ENCODE measurements at places on chromosomes 6 and 20.

DNA sequence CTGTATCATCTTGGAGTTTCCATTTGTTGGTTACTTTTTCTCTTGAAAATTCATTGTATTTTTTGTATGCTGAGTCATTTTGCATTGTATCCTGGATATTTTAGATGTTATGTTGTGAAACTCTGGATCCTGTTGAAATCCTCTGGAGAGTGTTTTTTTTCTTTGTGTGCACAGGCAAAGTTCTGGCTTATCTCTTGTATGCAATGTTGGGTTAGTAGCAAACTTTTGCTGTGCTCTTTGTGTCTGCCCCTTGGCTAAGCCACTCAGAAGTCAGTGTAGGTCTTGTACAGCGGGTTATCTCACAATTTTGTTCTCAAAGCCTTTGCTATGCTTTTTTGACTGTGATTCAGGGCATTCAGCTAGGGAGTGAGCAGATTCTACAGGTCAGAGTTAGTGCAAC, 29.1 kb upstream of the LMBRD1 start:
- DNase-seq = no peak

DNA sequence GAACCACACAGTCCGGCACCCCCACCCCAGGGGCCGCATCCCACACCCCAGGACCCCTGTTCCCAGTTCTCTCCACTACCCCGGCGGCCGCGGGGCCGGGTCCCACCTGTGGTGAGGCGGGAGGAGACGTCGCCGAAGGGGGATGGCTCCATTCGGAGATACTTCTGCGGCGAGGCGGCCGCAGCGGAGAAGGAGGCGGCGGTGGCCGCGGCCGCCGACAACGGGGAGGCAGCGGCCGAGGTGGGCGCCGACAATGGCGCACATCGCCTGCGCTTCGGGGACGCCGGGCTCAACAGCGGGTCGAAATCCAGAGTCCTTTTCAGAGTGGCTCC, 723 bp downstream of the AKIRIN2 start:
- no peak for DNase-seq

DNA sequence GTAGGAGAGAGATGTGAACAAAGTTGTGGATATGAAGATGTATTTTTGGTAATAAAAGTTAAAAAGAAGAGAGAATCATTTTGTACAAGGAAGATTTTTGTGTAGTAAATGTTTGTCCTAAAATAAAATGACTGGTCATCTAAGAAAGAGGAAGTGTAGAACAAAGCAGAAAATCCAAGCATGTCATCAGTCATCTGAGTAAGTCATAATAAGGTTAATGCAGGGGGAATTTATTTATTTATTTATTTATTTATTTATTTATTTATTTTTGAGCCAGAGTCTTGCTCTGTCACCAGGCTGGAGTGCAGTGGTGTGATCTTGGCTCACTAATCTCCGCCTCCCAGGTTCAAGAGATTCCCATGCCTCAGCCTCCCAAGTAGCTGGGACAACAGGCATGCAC, 15.7 kb upstream of the CGA start:
- DNase-seq = no peak

GRCh38 chr20:47309806-47310426, 46.6 kb downstream of the ZMYND8 start:
- no peak for DNase-seq

- no peak for DNase-seq
These were observed 403.6 kb downstream of the PLCB1 start for GRCh38 chr20:8535403-8536261.

DNA sequence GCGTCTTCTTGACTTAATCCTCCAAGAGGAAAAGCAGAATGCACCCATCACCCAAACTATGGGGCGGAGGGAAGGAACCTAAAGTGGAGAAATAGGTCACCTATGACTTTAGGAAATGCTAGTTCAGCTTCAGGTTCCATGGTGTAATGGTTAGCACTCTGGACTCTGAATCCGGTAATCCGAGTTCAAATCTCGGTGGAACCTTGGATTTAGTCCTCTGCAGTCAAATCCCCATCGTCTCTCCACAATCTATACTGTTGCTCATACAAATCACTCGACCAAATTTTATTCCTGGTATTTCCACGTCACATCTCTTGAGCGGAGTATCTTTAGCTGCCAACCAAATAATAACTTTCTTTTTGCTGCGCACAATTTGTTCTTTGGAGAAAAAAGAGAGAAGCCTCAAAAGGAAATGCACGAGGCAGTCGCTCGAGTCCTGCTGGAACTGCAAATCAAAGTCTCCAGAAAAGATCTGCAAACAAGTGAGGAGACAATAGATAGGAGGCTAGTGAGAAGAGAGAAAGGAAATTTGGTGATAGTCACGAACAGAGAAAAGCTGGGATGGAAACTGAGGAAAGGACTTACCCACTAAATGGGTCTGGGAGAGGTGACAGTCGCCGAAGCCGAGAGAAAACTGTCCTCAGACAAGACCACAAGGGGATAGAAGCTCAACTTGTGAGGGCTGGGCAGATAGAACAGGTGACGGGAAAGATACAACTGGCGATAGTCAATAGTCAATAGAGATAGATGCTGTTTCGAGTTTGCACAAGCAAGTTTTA, 16.6 kb downstream of the POM121L2 start:
- peak; percentile 41 for DNase-seq

DNA sequence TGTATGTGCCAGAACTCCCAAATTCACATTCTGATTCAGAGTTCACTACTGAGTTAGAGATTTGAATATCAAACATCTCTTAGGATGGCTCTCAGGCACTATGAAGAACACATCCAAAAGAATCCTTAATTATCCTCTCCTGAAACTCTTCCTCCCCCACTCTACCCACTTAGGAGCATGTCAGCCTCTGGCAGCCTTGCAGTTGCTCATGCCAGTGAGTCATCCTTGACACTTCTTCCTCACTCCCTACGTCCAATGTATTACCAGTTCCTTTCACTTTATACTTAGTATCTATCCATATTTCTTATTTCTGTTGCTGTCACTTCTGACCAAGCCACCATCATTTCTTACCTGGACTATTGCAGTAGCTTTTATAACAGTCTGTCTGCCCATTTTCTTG, 192.0 kb upstream of the IMPG1 start:
- DNase-seq = no peak

DNA sequence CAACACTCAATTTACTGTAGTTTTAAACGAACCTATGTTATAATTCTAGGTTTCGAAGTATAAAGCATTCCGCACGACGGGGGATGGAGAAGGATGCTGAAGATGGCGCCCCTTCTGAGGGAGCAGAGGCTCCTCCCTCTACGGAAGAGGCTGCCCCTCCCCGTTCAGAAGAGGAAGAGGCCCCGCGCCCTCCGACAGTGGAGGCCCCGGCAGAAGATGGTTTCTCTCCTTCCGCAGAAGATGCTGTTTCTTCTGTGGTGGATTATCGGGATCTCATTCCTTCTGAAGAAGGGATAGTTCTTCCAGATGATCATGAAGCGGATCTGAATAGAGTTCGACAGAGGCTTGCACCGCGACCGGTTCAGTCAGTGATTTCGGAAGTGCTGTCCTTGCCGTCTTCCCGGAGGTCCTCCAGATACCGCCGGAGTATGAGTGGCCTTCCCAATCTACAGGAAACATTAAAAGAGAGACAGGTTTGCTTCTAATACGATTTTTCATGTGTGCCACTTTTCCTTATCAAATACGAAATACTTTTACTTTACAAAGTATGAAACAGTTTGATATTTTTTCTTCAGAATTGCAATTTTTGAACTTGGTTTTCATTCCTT, 7.7 kb downstream of the DNAH8 start:
- DNase-seq = no peak

- DNase-seq = no peak
These were observed 859.8 kb downstream of the MAFB start for GRCh38 chr20:39829256-39829655.

DNA sequence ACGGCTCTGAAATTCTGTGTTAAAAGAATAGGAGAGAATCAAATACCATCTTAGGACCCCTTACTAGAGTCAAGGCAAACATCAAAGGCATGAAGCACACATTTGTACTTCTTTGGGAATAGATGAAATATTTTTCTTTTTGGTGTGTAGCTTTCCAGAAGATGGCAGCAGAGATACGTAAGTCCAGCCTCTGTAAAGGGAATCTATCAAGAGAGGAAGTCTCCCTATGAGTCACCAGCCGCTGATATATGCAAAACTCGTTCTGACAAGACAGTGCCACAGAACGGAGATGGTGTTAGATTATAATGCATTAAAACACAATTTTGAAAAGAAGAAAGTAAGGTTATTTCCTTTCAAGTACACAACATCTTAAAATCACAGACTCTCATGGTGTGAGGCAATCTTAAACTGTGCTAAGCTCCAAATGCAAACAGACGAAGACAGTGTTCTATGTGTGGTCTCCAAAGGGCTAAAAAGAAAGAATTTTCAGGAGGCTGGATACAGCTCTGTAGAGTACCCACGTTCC, 120.0 kb upstream of the AGPAT4 start:
- DNase-seq = no peak

- DNase-seq = no peak
These were observed 161.2 kb downstream of the ATXN1 start for GRCh38 chr6:16600026-16600425.

- DNase-seq = no peak
These were observed 5.6 kb upstream of the ZBTB46 start for GRCh38 chr20:63836458-63837344.

DNA sequence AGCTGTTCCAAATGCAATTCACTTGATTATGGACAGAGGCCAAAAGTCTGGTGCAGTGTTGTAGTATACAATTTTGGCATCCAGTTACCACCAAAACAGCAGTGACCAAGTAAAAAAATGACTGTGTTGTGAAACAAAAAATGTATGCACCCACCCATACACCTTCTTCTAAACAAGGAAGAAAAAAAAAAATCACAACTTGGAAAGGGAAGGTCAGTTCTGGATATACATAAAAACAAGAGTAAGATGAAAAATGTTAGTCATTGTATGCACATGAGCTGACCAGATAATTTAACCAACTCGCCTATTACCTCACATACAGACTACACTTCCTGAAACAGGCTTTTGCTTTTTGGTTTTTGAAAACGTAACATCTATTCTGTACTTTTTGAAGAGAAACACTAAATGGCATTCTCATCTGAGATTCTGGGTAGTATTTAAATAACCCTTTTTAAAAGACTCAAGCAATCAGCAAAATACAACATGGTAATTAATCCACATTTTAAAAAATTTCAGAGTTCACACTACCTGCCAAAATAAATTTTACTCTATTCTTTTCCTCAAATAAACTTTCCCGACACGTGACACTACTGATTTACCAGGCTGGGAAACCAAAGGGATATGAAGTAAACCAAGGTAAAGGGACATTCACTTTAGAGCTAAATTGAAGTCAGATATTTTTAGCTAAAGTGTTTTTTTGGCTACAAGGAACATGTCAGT, 141.6 kb upstream of the SHLD1 start:
- no peak for DNase-seq

DNA sequence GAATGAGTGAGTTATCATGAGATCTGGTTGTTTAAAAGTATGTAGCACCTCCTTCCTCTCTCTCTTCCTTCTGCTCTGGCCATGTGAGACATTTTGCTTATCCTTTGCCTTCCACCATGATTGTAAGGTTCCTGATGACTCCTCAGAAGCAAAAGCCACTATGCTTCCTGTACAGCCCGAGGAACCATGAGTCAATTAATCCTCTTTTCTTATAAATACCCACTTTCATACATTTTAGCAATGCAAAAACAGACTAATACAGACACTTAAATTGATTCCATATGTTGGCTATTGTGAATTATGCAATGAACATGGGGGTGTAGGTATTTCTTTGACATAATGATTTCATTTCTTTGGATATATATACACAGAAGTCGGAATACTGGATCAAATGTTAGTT, 792.8 kb upstream of the EYS start:
- DNase-seq = no peak

- DNase-seq = no peak
These were observed 16.4 kb upstream of the BLOC1S5 start for GRCh38 chr6:8080362-8081151.

- DNase-seq = no peak
These were observed 6.2 kb downstream of the SEL1L2 start for GRCh38 chr20:13984211-13984610.

DNA sequence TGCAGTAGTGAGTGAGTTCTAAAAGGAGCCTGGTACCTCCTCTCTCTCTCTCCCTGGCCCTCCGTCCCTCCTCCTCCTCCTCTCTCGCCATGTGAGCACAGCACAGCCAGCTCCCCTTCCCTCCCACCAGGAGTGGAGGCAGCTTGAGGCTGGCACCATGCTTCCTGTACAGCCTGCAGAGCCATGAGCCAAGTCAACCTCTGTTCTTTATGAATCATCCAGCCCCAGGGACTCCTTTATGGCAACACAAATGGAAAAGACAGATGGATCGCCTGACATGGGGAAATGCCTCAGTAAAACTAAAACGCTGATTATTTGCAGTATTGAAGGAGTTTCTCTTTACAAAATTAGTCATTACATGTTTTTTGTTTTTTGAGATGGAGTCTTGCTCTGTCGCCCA, 233.7 kb upstream of the ARID1B start:
- no peak for DNase-seq

DNA sequence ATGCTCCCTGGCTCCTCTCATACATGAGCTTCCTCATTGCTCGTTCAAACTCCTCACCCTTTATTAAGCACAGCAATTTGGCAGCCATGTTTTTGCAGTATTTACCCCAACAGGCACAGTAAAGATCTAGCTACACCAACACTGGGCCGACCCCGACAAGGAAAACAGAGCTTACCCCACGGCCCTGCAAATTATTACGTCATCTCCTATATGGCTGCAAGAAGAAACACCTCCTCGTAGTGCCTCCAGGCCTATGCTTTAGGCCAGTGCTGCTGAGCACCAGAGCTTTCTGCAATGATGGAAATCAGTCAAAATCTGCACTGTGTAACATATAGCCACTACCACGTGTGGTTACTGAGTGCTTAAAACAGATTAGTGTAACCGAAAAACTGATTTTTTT, 26.7 kb downstream of the TMC2 start:
- no peak for DNase-seq

- DNase-seq = no peak
These were observed 80.6 kb downstream of the CDYL start for GRCh38 chr6:4856785-4857184.

DNA sequence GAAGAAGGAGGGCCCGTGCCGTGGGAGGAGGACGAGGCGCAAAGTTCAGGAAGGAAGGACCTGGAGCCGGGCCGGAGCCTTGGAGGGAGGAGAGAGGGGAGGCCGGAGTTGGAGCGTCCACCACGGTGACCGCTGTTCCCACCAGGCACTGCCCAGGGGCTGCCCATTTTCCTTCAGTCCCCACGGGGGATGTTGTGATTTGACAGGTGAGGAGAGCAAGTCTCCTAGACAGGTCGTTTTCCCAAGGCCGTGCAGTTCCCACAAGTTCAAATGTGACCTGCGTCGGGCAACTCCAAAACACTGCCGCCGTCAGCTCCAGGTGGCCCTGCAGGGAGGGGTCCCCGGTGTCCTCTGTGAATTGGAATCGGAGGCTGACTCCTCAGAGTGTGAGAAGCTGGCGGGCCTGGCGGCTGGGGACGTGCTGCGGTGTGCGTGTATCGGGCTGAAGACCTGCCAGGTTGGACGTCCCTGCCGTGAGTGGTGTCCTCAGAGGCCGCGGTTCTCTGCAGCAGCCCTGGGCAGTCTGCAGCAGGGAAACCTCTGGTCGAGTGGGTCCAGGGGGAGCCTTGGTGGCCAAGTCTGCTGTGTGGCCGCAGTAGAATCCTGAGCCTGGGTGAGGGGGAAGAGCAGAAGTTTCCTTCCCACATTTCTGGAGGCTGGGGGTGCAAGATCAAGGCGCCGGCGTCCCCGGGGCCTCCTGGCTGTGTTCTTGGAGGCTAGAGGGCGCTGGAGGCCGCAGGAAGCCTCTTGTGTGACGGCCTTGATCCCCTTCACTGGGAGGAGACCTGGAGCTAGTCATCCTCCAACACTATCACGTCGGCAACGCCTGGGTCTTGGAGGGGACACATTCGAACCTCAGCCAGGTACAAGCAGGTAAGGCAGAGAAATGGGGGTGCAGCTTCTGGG, 115.1 kb upstream of the FRMD1 start:
- DNase-seq = no peak
